ENCODE measurements at places on chromosomes 7 and 10.
A peak's percentile ranks its signal among the peaks of the same experiment; 100 is the strongest.

DNA sequence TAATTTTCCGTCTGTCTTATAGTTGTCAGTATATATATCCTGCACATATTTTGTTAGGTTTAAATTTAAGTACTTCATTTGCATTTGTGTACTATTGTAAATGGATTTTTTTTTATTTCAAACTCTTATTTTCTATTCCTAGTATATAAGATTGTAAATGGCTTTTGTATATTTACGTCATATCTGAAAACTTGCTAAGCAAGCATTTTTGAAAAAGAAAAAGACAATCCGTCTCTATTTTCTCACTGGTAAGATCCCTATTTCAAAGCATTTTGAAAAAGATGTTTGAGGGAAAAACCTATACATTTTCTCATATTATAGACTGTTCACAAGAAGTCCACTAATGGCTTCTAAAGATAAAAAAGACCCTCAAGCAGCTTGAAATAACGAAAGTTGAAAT lies 1.2 kb upstream of the LYZL1 start:
- no peak for DNase-seq

DNA sequence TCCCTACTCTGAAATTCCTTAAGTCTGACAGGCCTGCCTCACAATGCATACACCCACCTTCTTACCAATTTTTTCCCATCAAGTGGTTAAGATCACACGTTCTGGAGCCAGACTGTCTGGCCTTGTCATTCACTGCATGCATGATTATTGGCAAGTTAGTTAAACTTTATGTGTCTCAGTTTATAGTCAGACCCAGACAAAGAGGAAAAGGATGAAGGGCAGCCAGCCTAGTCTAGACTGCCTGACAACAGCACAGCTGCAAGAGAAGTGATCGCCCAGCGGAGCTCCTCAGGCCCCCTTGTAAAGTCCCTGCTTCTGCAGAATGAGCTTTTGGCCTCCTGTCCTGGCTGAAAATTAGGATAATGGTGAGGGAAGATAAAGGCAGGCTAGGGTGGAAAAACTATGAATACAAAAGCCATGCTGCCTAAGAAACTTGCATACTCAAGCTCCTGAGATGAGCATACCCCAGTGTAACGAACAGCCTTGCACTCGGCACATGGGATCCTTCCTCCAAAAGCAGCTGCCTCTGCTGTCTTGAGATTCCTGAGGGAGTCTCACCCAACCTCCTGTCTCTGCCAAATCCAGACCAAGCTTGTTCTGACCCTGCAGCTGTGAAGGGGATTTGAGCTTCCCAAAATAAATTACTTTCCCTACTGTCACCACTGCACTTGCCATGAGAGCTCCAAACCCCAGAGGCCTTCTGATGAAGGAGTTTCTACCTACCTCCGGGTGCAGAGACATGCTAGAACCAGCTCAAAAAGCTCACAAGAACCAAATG lies 26.7 kb upstream of the MRLN start:
- no peak for DNase-seq

GRCh38 chr7:3065724-3066143 lies 22.1 kb upstream of the CARD11 start:
- peak; percentile 7 for DNase-seq

- DNase-seq = no peak
These were observed 45.9 kb downstream of the IL6 start for GRCh38 chr7:22772885-22773284.

- no peak for DNase-seq
These were observed 93.6 kb downstream of the GPR37 start for GRCh38 chr7:124672011-124672410.

- DNase-seq = no peak
These were observed 29.5 kb downstream of the SMNDC1 start for GRCh38 chr10:110275128-110275729.

- DNase-seq = no peak
These were observed 292.2 kb upstream of the ZWINT start for GRCh38 chr10:56653289-56653688.

DNA sequence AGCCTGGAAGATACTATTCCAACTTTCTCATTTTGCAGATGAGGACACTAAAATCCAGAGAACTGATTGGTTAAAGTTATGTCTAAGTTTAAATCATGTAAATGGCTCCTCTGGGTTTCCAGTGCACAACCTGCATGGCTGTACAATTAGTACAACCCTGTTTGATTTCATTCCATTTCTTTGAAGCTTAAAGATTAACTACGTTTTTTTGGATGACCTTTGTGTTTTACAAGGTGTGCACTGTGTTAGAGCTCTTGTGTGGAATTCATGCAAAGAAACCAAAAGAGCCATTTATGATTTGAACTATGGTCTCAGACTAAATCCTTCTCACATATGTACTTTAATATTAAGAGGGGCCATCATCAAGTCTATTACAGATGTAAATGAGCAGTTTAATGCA lies 149.5 kb downstream of the TMEM168 start:
- DNase-seq = no peak

DNA sequence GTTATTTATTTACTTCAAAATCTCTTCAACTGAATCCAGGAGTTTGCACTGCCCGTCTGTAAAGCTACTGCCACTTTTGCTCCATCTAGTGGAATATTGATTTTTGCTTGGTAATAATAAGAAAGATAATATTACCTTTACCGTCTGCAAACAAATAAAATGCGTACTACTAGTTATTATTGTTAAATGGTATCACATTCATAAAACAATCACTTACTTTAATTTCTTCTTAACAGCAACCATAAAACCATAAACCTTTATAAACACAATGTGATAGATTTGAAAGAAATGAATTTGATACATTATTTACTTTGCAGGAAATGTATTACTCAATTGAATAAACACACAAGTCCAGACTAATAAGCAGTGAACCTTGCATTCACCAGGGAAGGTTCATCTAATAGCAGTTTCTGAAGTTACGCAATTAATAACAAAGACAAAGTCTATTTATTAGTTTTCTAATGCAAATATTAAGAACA lies 6.4 kb downstream of the AGMO start:
- DNase-seq = no peak

DNA sequence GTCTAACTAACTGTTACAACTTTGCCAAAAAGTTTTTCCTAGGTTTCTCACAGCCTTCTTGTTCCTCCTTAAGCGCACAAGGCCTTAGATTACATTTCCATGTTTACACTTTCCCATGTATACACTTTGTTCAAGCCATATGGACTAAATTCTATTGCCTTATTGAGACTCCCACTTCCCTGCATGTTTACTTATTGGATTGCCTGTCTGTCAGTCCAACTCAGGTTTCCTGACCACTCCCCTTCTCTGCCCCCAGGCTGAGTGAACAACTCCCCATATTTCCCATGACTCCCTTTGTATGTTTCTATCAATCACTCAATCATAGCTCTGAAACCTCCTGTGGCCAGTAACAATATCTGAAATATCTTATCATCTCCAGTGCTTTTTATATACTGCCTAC lies 43.0 kb downstream of the SLC25A40 start:
- DNase-seq = no peak

- DNase-seq = no peak
These were observed 39.5 kb upstream of the PRKG1 start for GRCh38 chr10:51034769-51035168.

DNA sequence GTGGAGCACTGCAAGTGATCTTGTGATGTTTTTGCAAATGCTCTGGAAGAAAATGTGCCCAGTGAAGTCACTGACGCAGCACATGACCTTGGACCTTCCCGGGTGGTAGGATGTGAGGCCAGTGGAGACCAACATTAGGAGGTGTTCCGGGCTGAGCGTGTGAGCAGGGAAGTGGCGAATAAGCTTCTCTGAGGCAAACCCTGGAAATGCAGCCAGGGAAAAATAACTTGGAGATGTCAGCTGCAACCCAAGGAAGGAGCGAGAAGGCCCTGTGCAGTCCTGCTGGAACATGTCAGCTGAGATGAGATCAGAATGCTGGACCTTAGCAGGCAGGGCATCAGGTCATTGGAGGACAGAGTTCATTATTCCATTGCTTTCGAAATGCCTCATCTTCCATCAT lies 18.6 kb upstream of the SDK1 start:
- DNase-seq = no peak

DNA sequence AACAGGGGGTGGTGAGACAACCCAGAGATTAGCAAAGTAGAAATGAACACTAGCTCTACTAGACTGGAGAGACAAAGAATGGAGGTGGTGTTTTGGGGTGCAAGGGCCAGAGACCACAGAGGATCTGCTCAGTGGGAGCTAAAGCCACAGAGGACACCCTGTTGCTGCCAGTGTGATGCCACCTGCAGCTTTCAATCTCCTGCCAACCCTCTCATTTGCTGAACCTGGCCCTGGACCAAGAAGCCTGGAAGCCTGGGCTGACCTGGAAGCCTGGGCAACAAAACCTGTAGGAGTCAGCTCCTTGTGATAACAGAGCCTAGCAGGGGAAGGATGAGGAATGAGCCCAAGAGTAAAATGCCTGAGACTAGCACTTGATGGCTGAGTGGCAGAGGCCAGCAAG lies 81.1 kb upstream of the ADO start:
- no peak for DNase-seq

GRCh38 chr7:89687211-89687610 lies 467.1 kb upstream of the STEAP1 start:
- DNase-seq = no peak

- no peak for DNase-seq
These were observed 168.7 kb downstream of the LRRC4 start for GRCh38 chr7:127862525-127862924.

DNA sequence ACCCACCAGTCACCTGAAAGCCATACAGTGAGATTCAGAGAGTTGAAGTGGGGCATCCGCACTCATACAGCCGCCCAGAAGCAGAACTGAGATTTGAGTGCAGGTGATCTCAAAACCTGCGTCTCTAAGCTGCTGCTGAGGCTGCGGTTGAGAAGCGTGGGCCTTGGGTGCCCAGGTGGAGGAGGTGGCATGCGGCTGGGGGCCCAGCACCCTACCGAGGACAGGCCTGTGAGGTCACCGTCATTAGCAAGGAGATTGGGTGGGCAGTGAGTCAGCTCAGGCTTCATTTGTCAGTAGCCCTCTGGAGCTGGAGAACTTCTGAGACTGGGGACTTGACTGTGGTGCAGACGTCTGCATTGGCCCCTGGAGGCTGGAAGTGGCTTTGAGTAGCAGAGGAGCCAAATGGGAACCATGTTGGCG lies 29.8 kb downstream of the ZMIZ1 start:
- DNase-seq = no peak

DNA sequence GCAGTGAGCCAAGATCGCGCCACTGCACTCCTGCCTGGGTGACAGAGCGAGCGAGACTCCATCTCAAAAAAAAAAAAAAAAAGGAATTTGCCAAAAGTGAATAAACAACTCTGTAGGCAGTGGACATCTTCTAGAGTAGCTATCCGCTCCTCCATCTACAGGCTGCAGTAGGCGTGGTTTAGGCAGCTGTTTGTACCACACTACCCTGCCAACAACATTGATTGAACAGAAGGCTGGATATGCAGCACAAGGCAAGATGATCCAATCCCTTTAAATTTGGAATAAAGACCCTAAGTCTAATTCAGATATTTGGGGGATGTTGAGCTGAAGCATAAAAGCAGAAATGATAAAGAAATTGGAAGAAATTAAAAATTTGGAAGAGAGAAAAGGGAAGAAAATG lies 141.6 kb downstream of the TES start:
- no peak for DNase-seq

GRCh38 chr10:510415-510881 lies 179.0 kb downstream of the DIP2C start:
- DNase-seq = no peak

GRCh38 chr10:105247831-105248499 lies 606.9 kb downstream of the SORCS3 start:
- no peak for DNase-seq

GRCh38 chr7:498678-499641 lies 20.7 kb downstream of the PDGFA start:
- no peak for DNase-seq

DNA sequence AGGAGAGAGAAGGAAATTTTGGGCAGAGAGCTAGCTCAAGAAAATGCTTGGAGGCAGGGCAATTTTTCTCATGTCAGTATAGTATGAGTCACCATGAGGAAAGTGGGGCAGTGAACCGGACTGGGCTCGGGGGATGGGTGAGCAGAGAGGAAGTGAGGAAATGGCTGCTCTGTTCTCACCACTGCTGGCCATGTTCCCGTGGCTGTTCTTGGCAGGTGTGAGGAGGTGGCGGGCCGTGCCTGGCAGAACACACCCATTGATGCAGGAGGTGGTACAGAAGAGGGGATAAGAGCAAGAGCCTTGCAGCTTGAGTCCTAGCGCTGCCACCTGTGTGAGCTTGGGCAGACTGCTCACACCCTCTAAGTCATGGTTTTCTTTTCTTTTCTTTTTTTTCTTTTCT lies 304.4 kb upstream of the LYZL1 start:
- peak; percentile 69 for DNase-seq

GRCh38 chr10:105605918-105606317 lies 964.8 kb downstream of the SORCS3 start:
- DNase-seq = no peak

DNA sequence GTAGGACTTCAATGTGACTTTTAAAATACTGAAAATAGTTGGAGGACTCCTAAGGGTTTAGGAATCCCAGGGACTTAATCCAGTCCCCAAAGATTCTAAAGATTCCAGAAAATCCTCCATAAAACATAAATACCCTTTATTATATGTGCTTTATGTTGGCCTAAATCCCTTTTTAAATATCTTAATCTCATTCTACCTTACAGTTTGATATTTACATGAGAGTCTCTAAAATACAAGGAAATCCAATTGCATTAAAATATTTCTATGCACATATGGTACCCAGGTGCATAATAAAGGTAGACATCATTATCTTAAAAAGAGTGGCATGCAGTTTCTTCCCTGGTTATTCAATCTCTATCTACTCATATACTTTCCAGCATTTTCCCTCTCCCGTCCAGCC lies 51.8 kb downstream of the BPGM start:
- no peak for DNase-seq

- DNase-seq = no peak
These were observed 11.6 kb downstream of the HBP1 start for GRCh38 chr7:107180378-107180777.

DNA sequence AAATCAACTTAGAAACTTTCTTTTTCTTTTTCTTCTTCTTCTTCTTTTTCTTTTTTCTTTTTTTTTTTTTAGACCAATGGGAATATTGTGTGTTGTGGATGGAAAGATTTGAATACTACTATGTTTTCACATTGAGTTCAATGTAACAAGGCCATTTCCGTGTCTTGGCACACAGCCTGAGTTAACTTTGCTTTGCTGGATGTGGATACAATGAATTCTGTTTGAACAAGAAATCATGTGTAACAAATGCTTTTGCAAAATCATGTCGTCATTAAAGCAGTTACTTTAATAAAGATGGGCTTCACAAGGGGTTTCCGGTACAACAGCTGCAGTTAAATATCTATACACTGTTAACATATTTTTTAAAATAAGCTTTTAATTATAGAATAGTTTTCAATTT lies 13.5 kb upstream of the ENTPD1 start:
- peak; percentile 89 for DNase-seq

DNA sequence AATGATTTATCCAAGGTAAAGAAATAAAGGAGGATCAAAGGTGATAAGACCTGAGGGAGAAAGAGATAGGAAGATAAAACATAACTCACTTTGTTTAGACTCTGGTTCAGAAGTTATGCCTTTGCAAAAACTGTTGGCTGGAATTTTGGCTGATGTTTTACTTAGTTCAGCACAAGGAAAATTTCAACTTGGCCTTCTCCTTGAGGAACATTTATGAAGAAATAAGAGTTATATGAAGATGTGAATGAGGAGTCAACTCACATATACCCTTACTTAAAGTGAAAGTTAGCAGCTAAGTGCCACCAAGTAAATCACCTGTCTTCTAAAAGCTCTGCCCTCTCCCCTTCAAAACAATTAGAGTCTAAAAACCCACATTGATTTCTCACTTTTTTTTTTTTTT lies 39.7 kb upstream of the COL1A2 start:
- DNase-seq = no peak
